ENCODE measurements at places on chromosomes 7 and 10. TPM values are rescaled to one million over a fixed set of nuclear protein-coding genes. Genes with fewer than 3 reads are reported as not detected.

- no peak for DNase-seq
Observed at GRCh38 chr7:21134631-21135030, 293.3 kb upstream of the SP4 start.

AKR1D1 gene
- not detected for total RNA-seq

- no peak for DNase-seq
Observed at GRCh38 chr7:92808635-92809034, 27.7 kb downstream of the CDK6 start.

DNA sequence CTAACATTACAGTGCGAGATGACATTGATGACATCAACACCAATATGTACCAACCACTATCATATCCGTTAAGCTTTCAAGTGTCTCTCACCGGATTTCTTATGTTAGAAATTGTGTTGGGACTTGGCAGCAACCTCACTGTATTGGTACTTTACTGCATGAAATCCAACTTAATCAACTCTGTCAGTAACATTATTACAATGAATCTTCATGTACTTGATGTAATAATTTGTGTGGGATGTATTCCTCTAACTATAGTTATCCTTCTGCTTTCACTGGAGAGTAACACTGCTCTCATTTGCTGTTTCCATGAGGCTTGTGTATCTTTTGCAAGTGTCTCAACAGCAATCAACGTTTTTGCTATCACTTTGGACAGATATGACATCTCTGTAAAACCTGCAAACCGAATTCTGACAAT is 4.3 kb downstream of the GPR22 start:
- DNase-seq = no peak

GRCh38 chr10:124649214-124649613 is 95.0 kb downstream of the FAM53B start:
- peak; percentile 69 for DNase-seq

SLC12A9 gene
- total RNA-seq = 10.2 TPM

DNA sequence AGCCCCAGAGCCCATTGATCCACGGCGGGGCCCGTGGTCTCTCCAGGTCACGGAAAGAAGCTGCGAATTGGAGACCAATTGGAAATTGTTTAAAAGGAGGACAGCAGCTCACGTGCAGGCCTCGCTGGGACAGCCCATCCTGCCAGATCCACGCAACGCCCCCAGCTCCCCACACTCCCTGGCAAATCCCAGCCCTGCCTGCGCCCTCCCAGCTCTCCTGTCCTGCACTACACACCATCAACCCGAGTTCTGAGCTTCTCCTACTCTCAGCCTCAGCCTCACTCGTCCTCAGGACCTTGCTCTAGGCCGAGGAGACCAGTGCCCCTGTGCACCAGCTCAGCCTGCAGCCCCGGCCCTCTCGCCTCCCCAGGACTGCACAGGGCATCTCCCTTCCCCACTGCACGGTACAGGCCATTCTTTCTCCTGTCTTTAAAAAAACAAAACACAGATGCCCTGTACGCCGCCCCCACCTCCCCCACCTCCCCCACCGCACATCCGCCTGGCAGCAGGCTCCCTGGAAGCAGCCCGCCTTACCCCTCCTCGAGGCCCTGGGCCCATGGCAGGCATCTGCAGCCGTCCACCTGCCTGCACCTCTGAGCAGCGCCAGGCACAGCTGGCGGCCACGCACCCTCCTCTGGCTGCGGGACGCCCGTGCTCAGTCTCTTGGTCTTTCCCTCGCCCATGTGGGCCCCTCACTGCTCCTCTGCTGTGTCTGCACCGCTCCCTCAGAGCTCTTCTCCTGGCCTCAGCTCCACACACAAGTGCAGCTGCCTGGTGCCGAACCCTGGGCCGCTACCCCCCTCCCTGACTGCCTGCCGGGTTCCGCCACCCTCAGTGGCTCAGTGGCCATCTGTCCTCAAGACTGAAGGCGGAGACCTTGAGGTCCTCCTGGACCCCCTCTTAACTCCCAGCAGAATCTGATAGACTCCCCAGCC is 48.5 kb upstream of the SUN1 start:
- no peak for DNase-seq

- DNase-seq = no peak
Observed at GRCh38 chr10:60093317-60093716, 187.0 kb upstream of the CCDC6 start.

- no peak for DNase-seq
Observed at GRCh38 chr7:47194516-47195057, 387.3 kb downstream of the TNS3 start.

AKAP9 gene
- 44.1 TPM for total RNA-seq

DNA sequence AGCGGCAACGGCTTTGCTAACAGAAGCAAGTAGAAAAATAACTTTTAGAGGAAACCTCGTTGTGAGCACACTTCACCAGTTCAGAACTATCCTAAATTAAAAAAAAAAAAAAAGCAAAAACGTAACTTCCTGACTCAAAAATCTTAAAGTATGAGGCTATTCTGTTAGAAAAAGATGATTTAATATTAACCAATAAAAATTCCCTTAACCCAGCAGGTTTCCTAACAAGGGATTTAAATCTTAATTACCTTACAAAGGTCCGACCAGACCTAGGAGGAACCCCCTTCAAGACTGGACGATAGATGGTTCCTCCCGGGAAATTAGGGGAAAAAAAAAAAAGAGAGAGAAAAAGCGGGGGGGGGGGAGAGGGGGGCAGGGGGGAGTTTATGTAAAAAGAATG is 22.9 kb upstream of the CHST3 start:
- DNase-seq = no peak

- no peak for DNase-seq
Observed at GRCh38 chr7:110442381-110442837, 648.5 kb upstream of the LRRN3 start.

GRCh38 chr10:115118346-115118745 is 25.2 kb downstream of the ATRNL1 start:
- DNase-seq = no peak

COL13A1 gene
- total RNA-seq = 1.0 TPM

DNA sequence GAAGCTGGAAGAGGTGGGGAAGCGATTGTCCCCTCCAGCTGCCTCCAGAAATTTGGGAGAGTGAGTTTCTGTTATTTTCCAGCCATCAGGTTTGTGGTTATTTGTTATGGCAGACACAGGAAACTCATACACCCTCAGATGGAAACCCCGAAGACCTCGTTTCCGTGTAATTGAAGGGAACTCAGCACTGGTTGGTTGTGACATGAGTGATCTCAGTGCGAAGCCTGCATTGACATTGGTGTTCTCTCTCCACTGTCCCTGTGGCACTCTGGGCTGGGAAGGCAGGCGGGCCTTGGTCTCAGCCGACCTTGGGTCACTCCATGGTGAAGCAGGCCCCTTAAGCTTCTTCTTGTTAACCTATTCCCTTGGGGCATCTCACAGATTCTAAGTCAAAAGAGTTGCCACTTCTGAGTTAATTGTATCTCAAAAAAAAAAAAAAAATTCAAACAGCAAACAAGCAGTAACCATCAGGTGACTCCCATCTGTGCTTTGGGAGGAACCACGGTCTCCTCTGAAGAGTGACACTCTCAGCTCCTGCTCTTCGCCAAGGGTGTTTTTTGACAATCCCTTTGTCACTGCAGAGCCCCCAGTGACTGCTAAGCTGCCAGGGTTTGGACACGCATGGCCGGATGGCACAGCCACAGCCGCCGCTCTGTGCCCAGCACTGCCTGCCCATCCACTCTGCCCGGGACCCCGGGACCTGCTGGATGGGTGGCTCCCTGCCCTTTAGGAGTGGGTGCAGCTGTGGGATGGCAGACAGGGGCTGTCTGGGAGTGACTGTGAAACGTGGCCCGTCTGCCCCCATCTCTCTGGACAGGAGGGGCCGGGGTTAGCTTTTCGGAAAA is 233.6 kb downstream of the PRPF18 start:
- no peak for DNase-seq

GRCh38 chr10:116972131-116972530 is 32.9 kb downstream of the SHTN1 start:
- DNase-seq = no peak

LEP gene
- total RNA-seq = 2.7 TPM

NUTM2E gene
- not detected for total RNA-seq

PPIF gene
- 151 TPM for total RNA-seq

DNA sequence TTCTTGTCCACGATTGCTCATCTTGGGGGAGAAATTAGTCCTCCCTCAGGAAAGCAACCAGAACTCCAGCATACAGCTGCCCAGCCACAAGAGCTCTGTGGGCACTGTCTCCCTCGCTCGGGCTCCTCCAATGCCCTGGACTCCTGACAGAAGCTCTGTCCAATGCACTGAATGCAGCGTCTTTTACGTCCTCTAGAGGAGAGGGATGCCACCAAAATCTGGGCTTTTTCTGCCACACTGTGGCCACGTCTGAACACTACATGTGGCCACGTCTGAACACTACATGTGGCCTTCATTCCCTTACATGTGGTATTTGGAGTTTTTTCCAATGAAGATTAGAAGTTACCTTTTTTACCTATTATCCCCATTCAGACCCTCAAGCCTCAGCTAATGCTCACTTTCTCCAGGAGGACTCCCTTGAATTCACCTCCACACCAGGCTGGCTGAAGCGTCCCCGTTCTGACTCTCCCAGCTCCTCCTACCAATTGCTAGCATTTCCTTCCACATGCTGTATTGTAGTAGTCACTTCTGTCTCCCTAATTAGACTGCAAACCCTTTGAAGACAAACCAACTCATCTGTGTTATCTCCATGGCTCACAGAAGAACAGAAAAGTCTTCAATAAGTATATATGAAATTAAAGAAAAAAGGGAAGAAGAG is 134.3 kb upstream of the PDE1C start:
- peak; percentile 77 for DNase-seq

FAM25G gene
- not detected for total RNA-seq

MMP21 gene
- total RNA-seq = not detected

- DNase-seq = no peak
Observed at GRCh38 chr7:137242616-137243015, 100.9 kb downstream of the PTN start.

DNA sequence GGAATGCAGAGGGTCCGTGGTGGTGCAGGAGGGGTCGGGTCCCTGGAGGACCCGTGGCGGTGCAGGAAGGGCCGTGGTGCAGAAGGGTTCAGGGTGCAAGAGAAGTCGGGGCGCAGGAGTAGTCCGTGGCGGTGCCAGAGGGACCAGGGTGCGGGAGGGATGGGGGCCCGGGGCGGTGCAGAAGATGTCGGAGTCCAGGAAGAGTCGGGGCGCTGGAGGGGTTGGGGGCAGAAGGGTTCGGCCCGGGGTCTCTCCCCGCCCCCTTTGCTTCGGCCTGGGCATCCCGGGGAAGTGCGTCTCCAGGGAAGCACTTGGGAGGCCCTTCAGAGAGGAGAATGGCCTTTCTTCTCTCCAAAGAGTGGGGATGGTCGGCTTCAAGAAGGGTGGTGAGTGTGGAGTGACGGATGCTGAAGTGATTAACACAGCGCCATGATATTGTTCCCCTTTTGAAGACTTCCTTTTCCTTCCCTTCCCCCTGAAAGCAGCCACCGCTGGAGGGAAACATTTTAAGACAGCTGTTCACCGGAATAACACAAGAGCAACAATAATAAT is 997 bp downstream of the WDR37 start:
- no peak for DNase-seq

GBX1 gene
- 2.4 TPM for total RNA-seq

DNA sequence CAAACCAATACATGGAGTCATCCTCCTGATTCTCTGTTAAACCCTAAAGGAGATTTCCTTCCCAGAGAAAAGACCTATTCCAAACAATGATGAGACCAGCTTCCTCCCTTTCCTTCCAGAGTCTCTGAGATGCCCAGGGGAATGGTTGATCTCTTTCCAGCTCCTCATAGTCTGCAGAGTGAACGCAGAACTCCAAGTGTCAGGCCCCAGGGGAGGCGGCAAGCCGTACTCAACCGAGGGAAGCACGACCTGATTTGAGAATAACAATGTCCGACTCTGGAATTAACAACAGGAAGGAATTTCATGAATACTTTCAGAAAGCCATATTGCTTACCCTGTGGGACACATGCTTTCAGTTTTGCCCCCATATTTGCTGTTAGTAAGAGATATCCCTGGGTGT is 241.7 kb upstream of the GLI3 start:
- no peak for DNase-seq

DNA sequence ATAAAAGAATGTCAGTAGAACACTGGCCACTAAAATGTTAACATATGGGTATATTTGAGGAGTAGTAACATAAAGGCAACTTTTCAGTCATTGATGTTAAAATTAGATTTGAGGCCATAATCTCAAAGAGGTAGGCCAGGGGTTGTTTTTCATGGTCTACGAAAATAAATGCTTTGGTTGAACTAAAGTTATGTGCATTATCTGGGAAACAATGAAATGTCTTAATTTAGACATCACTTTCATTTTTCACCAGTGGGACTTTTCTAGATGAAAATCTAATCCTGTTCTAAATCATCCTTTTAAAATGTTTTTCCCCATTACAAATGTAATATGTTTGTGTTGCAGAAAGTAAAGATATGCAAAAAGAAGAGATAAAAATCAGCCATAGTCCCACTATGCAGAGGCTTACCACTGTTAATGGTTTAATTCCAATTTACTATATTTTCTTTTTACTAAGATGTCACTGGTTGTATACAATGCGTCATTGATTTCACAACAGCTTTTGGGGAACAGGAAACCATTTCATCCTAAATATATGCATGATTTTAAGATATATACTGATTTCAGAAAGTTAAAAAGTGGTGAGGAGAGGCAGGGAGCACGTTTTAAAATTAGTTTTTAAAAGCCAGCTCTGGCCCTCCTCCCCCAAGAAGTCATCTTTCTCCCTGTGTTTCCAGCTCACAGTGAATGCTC is 64.3 kb downstream of the ARID5B start:
- no peak for DNase-seq

Measured in Right ventricle myocardium inferior (tissue), 1 donor.